ENCODE measurements at places on chromosomes 6 and 20.
A peak's percentile ranks its signal among the peaks of the same experiment; 100 is the strongest.

DNA sequence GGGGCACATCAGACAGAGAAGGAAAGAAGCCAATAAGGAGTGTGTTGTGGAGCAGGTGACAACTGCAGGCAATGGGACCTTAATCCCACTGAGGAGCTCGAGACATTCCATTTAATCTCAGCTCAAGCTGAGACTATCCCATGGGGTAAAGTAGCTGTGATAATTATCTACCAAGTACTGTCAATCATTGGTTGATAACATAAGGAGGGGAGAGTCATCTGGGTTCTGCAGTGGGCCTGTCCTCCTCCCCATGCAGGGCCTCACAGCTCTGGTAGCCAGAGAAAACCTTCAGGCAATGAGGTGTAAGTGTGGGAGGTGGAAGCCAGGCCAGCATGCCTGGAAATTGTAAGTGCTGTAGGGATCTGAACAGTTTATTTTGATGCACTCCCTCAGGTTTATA lies 375.0 kb upstream of the ARID1B start:
- no peak for DNase-seq

- DNase-seq = no peak
Observed at GRCh38 chr20:53918020-53918311, 152.4 kb downstream of the BCAS1 start.

DNA sequence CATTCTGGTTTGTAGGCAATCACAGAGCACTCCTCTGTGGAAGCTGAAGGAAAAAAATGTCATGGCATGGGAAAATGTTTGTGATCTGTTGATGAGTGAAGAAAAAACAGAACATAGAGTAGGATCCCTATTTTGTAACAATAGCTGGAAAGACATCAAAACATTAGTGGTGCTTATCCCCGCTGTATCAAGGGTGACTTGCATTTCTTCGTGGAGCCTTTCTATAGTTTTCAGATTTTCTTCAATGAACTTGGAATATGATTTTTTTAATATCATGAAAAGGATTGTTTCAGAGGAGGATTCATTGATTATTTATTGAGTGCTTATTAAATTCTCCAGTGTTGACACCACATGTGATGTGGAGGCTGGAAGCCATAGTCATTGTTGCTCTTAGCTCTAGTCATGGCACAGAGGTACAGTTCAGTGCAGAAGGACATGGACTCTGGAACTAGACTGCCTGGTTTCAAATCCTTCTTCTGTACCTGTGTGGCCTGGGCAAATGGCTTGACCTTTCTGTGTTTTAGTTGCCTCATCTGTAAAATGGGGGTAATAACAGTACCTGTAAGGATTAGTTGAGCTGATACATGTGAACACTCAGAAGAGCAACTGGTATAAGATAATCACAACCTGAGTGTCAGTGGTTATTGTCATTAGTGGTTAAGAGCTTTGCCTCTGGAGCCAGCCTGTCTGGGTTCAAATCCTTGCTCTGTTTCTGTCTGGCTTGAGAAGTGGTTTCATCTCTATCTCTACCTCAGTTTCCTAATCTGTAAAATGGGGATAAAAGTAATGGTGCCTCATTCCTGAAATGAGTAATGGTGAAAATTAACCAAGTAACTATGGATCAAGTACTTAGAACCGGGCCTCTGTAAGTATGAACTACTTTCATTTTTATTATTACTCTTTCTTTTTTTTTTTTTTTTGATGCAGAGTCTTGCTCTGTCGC lies 14.7 kb upstream of the CDKN1A start:
- DNase-seq = no peak

DNA sequence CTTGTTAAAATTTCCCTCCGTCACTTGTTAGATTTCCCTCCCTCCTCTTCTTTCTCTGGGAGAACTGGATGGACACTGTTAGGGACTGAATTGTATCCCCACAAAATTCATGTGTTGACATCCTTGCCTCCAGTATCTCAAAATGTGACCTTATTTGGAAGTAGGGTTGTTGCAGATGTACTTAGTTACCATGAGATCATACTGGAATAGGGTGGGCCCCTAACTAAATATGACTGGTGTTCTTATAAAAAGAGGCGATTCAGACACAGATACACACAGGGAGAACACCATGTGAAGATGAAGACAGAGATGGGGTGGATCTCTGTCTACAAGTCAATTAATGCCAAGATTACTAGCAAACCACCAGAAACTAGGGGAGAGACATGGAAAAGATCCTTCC lies 139.5 kb downstream of the ALDH8A1 start:
- DNase-seq = no peak

GRCh38 chr20:29300579-29301551 lies 1956.6 kb upstream of the DEFB115 start:
- DNase-seq = no peak

GRCh38 chr6:31579546-31580437 lies 2.4 kb downstream of the LTB start:
- no peak for DNase-seq

DNA sequence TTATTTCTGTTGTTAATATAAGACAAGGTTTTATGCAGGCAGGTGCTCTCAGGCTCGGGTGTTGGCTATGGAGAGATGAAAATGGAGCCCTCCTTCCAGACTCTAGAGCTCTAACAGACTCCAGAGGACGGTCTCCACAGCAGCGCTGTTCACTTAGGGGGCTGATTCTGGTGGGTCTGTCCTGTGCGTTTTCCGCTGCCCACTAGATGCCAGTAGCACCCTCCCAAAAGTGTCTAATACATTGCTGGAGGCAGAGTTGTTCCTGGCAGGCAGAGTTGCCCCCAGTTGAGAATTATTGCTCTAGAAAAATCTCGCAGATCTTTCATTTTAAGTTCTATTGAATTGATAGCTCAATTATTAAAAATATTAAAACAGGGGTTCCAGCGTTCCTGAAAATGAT lies 109.9 kb downstream of the MAP3K4 start:
- no peak for DNase-seq

- no peak for DNase-seq
Observed at GRCh38 chr20:40468759-40469158, 220.3 kb downstream of the MAFB start.

DNA sequence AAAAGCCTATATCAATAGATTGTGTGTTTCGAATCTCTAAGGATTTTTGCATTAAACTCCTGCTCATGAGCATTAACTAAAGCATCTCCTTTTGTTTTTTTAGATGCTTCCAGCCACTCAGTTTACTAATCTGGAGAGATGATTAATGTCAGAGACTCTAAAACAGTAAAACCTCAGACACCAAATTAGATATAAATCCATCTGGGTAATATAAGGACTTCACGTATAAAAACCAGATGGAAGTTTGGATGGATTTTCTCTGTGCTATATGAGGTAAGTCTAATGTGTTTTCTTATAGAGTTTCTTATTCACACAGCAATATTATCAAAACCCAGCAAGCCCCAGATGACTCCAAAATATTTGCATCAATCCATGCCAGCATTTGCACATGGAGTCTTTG lies 137.2 kb downstream of the SYNE1 start:
- no peak for DNase-seq

- DNase-seq = no peak
Observed at GRCh38 chr20:10280018-10280908, 61.6 kb downstream of the SNAP25 start.

DNA sequence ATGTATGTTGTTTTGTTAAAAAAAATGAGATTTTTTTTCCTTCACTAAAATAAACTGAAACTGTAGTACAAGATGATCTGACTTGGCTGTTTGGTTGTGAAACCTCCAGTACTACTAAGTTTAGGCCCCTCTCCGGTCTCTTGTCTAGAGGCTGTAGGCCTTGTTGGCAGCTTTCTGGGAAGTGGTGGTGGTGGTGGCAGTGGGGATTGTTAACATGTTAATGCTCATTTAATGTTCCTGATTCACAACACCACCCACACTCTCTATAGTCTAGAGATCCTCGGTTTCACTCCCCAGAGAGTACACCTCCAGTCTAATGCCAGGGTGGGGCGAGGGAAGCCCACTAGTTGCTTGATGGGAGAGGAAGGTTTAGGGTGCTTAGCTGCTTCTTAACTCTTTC lies 24.1 kb downstream of the STK4 start:
- DNase-seq = no peak

DNA sequence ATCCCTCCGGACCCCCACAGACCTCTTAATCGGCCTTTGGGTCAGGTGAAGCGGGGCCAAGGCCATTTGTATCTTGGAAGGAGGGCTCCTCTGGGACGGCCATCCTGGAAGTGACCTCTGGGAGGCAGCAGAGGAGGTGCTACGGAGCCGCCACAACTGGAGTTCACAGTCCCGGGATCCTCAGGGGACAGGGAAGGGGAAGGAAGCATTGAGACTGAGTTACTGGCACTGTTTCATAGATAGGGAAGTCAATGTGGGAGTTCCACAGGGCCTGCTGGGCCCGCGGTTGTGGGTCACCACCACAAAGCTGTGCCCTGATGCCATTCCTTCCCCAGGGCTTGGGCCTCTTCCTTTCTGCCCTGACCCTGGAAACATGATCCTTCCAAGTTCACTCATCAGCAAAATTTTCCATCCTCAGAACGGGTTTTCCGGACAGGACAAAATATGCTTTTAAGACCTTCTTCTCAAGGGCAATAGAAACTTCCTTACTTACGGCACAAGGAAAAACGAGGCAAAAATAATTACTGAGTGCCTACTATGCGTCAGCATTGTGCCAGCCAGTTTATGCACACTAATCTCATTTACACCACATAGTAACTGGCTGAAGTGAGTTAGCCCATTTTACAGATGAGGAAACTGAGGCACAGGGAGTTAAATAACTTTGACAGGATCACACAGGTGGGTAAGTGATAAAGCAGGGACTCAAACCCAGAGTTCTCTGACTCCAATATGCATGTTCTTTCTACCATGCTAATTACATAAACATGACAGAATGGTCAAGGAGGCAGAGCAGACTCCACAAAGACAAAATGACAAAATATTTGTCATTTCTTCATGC lies 143.8 kb downstream of the UNC5CL start:
- DNase-seq = no peak

DNA sequence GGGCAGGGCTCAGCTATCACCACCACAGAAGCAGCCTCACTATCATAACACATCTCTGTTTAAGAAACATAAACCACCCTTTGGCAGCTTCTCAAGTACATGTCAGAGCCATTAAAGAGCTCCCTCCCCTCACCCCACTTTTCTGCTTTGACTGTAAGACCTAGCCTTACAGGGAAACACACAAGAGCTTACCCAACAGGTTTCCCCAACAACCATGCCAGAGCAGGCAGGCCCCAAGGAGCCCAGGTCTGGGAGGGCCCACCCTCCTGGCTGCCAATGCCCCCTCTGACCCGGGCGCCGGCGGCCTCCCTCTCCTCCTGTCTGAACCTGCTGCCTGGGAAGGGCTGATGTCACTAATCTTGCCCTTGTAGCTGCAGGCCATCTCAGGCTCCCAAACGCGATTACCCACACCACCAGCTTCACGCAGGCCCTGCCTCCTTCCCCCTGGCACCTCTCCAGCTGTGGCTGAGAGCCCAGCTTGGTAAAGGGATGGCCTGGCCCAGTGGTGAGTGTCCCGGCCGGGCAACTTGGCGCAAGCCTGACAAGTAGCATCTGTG lies 402.0 kb downstream of the MAFB start:
- no peak for DNase-seq

DNA sequence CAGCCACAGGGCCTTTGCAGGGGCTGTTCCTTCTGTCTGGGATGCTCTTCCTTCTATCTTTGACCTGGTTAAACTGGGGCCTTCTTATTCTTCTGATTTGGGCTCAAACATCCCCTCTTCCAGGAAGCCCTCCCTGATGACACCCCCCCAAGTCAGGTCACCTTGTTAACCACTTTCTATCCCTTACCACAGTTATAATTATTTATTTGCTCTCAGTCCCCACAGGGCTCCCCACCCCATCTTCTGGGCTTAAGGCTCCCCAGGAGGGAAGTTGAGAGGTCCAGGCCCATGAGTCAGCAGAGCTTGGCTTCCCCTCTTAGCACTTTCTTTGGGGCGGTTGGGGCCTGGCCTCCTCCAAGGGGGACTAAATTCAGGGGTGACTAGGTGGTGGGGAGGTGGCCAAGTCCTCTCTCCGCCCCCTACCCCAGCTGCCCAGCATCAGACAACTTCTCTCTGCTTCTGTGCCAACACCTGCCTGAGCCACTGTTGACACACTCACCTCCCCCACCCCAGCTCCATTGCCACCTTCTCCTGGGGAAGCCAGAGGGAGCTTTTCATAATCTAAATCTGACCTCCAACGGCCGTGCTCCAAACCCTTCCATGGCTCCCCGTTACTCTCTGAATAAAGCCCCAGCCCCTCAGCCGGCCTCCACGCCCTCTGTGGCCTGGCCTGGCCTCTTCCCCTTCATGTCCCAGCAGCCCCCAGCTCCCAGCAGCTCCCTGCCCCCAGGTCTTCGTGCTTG lies 70.0 kb downstream of the CEBPB start:
- no peak for DNase-seq

DNA sequence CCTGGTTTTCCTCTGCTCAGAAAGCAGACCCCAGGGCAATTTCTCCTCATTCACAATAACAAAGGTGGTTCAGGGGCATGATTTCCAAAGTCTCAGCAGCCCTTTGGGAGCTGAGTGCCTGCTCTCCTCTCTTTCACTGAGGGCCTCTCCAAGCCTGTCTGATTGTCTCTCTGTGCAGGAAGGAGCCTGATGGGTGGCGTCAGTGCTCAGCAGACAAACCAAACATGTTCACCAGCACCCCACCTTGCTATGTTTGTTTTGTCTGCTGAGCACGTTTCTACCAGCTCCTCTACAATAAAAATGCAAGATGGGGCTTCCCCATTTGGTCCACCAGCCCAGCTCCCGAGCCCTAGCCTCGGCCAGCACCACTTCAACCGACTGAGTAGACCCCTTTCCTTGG lies 25.4 kb upstream of the TCP11 start:
- no peak for DNase-seq

- peak; percentile 45 for DNase-seq
Observed at GRCh38 chr20:21505810-21506530, 7.9 kb downstream of the NKX2-2 start.

DNA sequence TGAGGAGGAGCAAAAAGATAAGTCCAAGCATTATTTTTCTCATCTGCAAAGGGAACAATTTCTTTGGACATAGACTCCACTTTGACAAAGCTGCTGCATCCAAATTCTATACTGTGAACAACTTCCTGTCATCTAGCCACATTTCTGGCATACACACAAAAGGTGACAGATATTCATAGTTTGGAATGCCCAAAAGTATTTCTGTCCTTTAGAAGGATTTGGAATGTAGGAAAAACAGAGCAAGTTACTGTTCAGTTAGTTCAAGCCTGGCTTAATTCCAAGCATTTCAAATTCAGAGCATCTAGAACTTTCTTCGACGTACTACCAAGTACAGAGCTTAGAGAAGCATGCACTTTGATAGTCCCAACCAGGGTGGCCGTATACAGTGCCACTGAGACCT lies 134.0 kb downstream of the PDE7B start:
- no peak for DNase-seq

- DNase-seq = no peak
Observed at GRCh38 chr6:3625149-3625979, 126.1 kb downstream of the PXDC1 start.

DNA sequence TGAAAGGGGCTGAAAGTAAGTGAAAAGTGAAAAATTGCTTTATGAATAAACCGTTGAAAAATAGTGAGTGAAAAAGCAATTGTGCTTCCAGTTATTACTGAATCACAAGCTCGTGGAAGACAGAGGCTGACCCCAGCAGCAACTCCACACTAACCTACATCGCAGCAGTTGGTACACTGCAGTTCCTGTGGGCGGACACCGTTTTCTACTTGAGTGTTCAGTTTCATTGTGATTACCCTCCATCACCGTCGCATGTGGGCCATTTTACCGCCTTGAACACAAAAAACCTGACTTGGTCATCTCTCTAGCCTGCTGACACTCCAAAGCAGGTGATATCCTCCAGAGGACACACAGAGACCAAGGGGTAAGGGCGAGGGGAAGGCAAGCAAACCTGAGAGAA lies 28.4 kb downstream of the PRDM1 start:
- no peak for DNase-seq

GRCh38 chr6:137919502-137919823 lies 52.4 kb downstream of the TNFAIP3 start:
- DNase-seq = no peak

- no peak for DNase-seq
Observed at GRCh38 chr20:23654000-23654399, 16.2 kb upstream of the CST3 start.

All from effector CD4-positive, alpha-beta T cell (primary cell).